ENCODE measurements at places on chromosomes 3 and 15. TPM values are rescaled to one million over a fixed set of nuclear protein-coding genes. Genes with fewer than 3 reads are reported as not detected.
A peak's percentile ranks its signal among the peaks of the same experiment; 100 is the strongest.

- H3K27ac ChIP-seq, result no peak overlapping the region
- H3K4me1 ChIP-seq, result peaks cover 7% of the 10 kb centered on the region
- peaks cover 90% of the 10 kb centered on the region for H3K27me3 ChIP-seq
- DNase-seq, result peak; percentile 78
- H3K36me3 ChIP-seq, result no peaks in the 10 kb centered on the region
These were observed 4.0 kb upstream of the NR2F2 start for GRCh38 chr15:96326328-96327154.

GRCh38 chr3:66099541-66100065 lies 60.9 kb upstream of the MAGI1 start:
- H3K4me1 ChIP-seq, result no peaks in the 10 kb centered on the region
- H3K36me3 ChIP-seq, result no peaks in the 10 kb centered on the region
- no peak for DNase-seq
- H3K27me3 ChIP-seq, result no peaks in the 10 kb centered on the region

Gene CKMT1B
- 3.8 TPM for total RNA-seq

DNA sequence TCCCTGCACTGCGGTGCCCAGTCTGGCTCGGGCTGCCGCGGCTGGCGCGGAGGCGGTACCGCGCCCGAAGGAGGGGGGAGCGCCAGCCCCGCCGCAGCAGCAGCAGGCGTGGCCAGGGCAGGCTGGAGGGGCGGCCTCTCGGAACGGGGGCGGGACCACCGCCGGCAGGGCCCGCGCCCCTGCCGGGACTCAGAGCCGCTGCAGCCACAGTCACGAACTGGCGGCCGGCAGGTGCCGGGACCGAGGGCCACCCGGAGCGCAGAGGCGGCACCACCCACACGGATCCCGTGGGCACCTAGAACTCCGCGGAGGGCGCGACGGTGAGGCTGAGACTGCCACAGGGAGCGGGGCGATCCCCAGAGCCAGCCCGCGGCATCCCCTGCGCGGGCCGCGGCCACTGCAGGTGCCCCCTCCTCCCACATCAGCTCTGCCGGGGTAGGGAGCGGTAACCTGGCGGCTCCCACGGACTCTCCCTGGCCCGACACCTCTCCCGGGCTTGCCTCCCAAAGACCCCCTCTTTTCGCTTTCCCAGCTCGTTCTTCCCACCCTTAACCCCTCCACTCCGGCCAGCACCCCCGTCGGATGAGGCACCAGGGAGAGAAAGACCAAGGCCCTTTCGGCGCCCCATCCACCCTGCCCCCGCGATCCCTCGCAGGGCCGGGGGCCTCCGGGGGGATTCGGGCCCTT lies at the start of gene VWA5B2:
VWA5B2 (plus strand) TSS at position 192 of the 687 bp plus-strand sequence. CDS start 944 bp downstream, outside the sequence.
- DNase-seq, result peak; percentile 83
- H3K27ac ChIP-seq, result no peak within 1 kb of the TSS
- H3K27me3 ChIP-seq, result peaks cover 97% of the 10 kb centered on the region
- H3K4me1 ChIP-seq, result no peaks in the 10 kb centered on the region

Gene HDC
- not detected for total RNA-seq

- no peak overlapping the region for H3K4me3 ChIP-seq
- no peaks in the 10 kb centered on the region for H3K4me1 ChIP-seq
- peak; percentile 84 for DNase-seq
- no peak overlapping the region for H3K27ac ChIP-seq
- no peaks in the 10 kb centered on the region for H3K36me3 ChIP-seq
These were observed 53.6 kb downstream of the VGLL3 start for GRCh38 chr3:86937306-86937791.

Gene HRH1
- not detected for total RNA-seq

- peak; percentile 65 for DNase-seq
- no peaks in the 10 kb centered on the region for H3K36me3 ChIP-seq
- H3K4me1 ChIP-seq, result peaks cover 12% of the 10 kb centered on the region
- no peaks in the 10 kb centered on the region for H3K27me3 ChIP-seq
These were observed 31.1 kb downstream of the ACAN start for GRCh38 chr15:88834211-88834812.

GRCh38 chr3:154625756-154626155 lies 195.8 kb upstream of the GPR149 start:
- no peak for DNase-seq
- H3K27me3 ChIP-seq, result no peaks in the 10 kb centered on the region
- no peaks in the 10 kb centered on the region for H3K36me3 ChIP-seq
- no peak overlapping the region for H3K4me3 ChIP-seq

Gene ACY1
- 99.7 TPM for total RNA-seq

DNA sequence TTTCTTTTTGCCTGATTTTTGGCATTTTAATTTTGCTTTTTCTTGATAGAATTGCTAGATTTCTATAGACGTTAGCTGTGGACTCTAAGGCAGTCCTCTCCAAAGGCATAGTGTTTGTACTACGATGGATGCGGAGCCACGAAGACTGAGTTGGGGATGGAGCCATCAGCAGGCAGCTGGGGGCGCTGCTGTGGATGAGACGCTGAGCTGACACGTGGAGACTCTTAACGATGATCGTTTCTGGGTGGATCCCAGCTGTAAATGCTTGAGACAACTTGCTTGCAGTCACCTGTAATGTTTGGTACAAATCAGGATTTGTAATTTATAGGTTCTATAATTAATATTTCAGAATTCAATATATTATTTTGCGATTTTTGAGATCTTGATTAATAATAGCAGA lies 13.3 kb upstream of the PPP1R2 start:
- no peaks in the 10 kb centered on the region for H3K36me3 ChIP-seq
- no peaks in the 10 kb centered on the region for H3K4me1 ChIP-seq
- no peak overlapping the region for H3K4me3 ChIP-seq
- DNase-seq, result peak; percentile 32

Gene ERICH6
- total RNA-seq, result 0.18 TPM

Gene SACM1L
- 15.7 TPM for total RNA-seq

DNA sequence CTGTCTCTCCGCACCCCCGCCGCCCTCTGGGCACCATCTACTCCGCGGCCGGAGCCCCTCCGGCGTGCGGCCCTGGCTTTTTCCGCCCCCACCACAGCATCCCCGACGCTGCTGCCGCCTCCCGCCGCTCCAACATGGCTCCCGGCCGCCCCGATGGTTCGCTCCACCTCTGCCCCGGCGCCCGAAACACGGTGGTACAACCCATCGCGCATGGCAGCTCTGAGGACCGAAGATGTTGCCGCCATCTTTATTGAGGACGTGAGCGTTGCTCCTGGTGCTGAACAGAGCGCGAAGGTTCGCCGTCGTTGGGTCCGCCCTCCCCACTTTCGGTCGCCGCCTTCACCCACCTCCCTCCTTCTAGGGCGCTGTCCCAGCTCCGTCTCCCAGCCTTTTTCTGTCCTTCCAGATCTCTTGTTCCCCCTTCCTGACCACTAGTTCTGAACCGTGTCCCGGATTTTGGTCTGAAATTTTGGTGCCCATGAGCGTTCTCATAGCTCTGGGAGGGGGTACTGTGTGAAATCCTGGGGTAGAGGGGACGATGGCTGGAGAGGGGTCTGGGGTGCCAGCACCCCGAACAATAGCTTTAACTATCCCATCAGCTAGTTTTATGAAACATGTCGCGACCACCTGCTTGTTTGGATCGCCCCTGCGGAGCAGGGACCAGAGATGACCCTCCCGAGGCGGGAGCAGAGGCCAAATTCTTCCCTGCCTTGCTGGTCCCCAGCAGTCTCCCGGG lies at the start of gene CELSR3:
CELSR3 (minus strand) TSS at position 134 of the 736 bp plus-strand sequence. CDS start 252 bp downstream, outside the sequence.
- H3K4me1 ChIP-seq, result no peaks in the 10 kb centered on the region
- no peaks in the 10 kb centered on the region for H3K36me3 ChIP-seq
- peak within 1 kb of the TSS; percentile 49 for H3K4me3 ChIP-seq
- no peaks in the 10 kb centered on the region for H3K27me3 ChIP-seq

Gene LAMB2
- 875 TPM for total RNA-seq

Gene LRTM1
- not detected for total RNA-seq

GRCh38 chr3:142912402-142913172 lies 23.7 kb upstream of the PCOLCE2 start:
- H3K4me3 ChIP-seq, result no peak overlapping the region
- H3K36me3 ChIP-seq, result no peaks in the 10 kb centered on the region
- H3K27me3 ChIP-seq, result peaks cover 3% of the 10 kb centered on the region
- H3K4me1 ChIP-seq, result no peaks in the 10 kb centered on the region
- DNase-seq, result no peak

DNA sequence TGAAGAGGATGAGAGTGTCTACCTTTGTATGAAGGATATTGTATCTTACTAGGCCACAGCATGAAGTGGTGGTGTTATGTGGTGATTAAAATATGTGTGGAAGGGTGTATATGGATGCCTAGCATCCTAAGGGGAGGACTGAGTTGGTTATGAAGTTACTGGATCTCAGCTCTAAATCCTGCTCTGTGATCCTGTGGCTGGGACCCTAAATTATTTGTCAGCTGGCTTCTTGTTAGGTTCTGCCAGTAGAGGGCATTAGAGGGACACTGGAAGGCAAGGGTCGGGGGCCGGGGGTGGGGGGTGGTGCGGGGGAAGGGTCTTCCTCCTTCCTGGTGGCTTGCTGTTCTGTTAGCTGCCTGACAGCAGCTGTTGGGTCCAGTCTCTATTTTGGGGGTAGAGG lies 34.9 kb downstream of the MORF4L1 start:
- DNase-seq, result no peak
- peaks cover 59% of the 10 kb centered on the region for H3K36me3 ChIP-seq
- H3K4me1 ChIP-seq, result peaks cover 8% of the 10 kb centered on the region
- peak overlapping the region; percentile 19 for H3K27ac ChIP-seq
- no peak overlapping the region for H3K4me3 ChIP-seq

- H3K27ac ChIP-seq, result no peak overlapping the region
- H3K27me3 ChIP-seq, result no peaks in the 10 kb centered on the region
- H3K36me3 ChIP-seq, result peaks cover 6% of the 10 kb centered on the region
- no peaks in the 10 kb centered on the region for H3K4me1 ChIP-seq
- DNase-seq, result no peak
These were observed 42.7 kb downstream of the ZDHHC3 start for GRCh38 chr3:44932986-44933944.

GRCh38 chr3:48466386-48467109 lies 20.0 kb downstream of the ATRIP start:
- no peak overlapping the region for H3K4me3 ChIP-seq
- no peaks in the 10 kb centered on the region for H3K27me3 ChIP-seq
- H3K36me3 ChIP-seq, result no peaks in the 10 kb centered on the region
- peaks cover 9% of the 10 kb centered on the region for H3K4me1 ChIP-seq

DNA sequence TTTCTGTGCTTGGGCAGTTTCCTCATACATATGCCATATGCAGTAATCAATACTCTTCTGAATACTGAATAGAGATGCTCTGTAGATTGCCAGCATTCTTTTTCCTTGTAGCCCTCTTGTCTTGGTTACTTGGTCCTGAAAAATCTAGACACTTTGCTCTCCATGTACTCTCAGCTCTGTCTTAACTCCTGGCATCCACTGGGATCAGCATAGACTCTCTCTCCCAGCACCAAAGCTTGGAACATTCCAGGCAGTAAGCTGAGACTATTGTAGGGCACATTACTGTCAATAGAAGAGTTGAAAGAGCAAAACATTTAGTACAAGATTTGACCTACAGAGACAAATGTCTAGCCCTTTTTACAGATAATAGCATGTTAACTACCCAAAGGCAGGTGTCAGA lies 1100.3 kb downstream of the TBL1XR1 start:
- DNase-seq, result peak; percentile 5
- no peaks in the 10 kb centered on the region for H3K36me3 ChIP-seq
- no peaks in the 10 kb centered on the region for H3K27me3 ChIP-seq
- H3K27ac ChIP-seq, result no peak overlapping the region
- no peaks in the 10 kb centered on the region for H3K4me1 ChIP-seq
- H3K4me3 ChIP-seq, result no peak overlapping the region

DNA sequence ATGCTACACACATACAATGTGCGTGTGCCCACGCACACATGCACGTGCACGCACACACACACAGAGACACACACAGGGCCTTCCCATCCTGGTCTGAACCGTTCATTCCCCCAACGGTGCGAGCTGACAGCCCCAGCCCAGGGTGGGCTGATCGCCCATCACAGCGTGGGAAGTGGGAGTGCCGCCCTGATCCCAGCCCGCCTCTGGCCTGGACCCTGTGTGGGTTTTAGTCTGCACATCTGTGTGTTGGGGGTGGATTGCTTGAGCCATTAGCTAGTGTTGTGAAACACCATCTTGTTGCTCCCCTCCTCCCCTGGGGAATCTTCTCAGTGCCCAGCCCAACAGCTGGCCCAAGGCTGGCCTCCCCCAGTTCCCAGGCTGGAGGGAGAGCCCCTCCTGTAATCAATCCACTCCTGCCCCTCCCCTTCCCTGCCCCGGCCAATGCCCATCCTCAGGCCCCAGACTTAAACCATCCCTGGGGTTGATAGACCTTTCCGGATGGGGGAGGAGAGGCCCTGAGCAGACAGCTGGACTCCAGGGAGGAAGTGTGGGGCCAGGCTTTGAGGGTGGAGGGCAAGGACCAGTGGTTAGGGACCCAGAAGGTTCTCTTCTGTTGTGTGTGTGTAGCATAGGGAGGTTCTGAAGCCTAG lies 8.3 kb downstream of the SEMA3G start:
- H3K36me3 ChIP-seq, result no peaks in the 10 kb centered on the region
- peak; percentile 90 for DNase-seq
- H3K4me1 ChIP-seq, result peaks cover 25% of the 10 kb centered on the region
- H3K27me3 ChIP-seq, result no peaks in the 10 kb centered on the region

DNA sequence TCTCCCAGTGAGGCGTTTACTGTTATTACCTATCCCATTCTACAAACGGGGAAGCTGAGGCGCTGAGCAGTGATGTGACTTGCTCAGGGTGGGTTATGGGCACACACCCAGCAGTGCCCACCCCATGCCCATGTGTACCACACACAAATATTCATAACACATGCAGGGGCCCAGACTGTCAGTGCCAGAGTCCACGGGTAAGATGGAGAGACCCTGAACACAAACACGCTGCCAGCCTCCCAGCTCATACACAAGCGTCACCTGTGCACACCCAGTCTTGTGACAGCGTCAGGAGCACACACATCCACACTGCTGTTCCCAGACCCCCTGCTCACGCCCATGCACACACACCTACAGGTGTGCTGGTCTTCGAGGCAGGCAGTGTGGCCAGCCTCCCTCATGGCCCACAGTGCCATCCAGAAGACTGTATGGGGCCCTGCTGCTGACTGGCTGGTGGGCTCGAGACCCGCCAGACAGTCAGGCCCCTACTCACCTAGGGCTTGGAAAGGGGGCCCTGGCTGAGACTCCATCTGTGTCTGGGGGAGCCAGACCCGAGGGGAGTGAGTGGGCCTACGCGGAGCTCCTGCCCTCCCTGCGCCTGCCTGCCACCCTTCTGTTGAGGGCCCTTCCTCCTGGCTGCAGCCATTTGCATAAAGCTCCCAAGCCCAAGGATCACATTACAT lies 39.4 kb downstream of the DNAJB8 start:
- H3K4me3 ChIP-seq, result no peak overlapping the region
- H3K36me3 ChIP-seq, result no peaks in the 10 kb centered on the region
- DNase-seq, result no peak

Gene GPR156
- total RNA-seq, result 0.36 TPM

Gene USP50
- total RNA-seq, result not detected

GRCh38 chr3:25294169-25294805 lies 133.8 kb upstream of the RARB start:
- no peak overlapping the region for H3K27ac ChIP-seq
- no peak overlapping the region for H3K4me3 ChIP-seq
- DNase-seq, result no peak
- H3K36me3 ChIP-seq, result no peaks in the 10 kb centered on the region

GRCh38 chr3:139937674-139938279 lies 2.8 kb downstream of the CLSTN2 start:
- peaks cover 27% of the 10 kb centered on the region for H3K27me3 ChIP-seq
- no peaks in the 10 kb centered on the region for H3K36me3 ChIP-seq
- peak; percentile 47 for DNase-seq
- H3K27ac ChIP-seq, result no peak overlapping the region
- H3K4me3 ChIP-seq, result no peak overlapping the region
- H3K4me1 ChIP-seq, result no peaks in the 10 kb centered on the region
